Activated CD8-positive, alpha-beta memory T cell treated with anti-CD3 and anti-CD28 coated beads for 1 hour (primary cell): ENCODE measurements at places on chromosomes 2 and 18.

DNA sequence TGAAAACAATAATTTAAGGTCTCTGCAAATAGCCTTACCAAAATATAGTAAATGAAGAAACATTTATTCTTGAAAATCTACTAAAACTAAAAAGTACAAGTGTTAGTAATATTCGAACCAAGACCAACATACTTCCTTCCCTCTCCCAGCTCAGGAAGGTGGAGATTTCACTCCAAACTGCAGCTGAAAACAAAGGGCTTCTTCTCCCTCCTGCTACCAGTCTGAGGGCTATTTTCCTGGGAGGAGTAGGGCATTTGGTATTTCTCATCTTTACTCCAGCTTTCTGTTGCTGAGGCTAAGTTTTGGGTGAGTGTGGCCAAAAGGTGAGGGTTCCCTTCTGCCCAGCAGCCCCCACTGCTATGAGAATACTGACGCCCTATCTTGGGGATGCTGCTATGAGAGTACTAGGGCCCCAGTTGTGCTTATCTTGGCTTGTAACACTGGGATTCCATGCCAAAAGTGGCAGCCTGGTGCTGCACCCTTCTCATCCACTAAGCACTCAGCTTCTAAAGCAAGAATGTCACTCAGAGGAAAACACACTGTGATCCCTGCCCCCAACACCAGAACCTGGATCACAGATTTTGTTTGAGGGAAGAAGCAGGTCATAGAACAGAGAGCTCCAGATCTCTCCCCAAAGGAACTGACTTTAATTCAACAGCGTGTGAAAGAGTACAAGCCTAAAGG is 130.7 kb upstream of the KLF7 start:
- no peak for DNase-seq

GRCh38 chr2:14615760-14616159 is 16.8 kb upstream of the LRATD1 start:
- no peak for DNase-seq

- no peak for DNase-seq
Observed at GRCh38 chr2:28465148-28465885, 30.5 kb upstream of the PLB1 start.

DNA sequence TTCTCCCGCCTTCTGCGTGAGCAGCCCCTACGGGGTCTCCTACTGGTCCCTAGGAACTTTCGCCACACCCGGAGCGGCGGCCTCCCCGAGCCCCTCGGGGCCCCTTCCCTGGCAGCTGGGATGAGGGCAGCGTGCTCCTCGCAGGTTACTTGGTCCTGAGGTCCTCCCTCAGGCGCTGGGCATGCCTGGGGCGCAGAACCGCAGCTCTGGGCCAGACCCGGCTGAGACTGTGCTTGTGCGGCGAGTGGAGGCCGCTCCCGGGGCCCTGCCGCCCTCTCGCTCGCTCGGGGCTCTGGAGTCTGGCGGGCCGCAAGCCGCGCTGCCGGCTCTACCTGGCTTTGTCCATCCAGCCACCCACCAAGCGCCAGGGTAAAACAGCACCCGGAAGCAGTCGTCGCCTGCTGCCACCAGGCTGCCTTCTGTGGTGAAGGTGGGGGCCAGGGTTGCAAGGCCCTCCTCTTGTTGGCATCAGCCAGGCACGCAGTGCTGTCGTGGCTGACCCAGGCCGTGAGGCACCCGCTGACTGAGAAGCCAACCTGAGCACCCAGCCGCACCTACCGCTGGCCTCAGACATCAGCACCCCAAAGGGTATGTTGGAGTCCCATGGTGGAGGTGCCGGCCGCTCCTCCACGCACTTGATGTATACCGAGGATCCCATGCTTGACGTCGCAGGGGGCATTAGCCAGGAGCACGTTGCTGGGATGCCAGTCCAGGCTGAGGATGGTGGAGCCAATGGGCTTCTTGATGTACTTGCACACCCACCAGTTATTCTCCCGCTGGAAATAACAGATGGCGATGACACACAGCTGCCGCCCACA is 46.1 kb upstream of the PTH2R start:
- DNase-seq: no peak

- no peak for DNase-seq
Observed at GRCh38 chr2:241034490-241035141, 36.2 kb downstream of the SNED1 start.

- no peak for DNase-seq
Observed at GRCh38 chr2:106030287-106031268, 163.5 kb downstream of the UXS1 start.
